ENCODE measurements at places on chromosomes 1 and 21.

DNA sequence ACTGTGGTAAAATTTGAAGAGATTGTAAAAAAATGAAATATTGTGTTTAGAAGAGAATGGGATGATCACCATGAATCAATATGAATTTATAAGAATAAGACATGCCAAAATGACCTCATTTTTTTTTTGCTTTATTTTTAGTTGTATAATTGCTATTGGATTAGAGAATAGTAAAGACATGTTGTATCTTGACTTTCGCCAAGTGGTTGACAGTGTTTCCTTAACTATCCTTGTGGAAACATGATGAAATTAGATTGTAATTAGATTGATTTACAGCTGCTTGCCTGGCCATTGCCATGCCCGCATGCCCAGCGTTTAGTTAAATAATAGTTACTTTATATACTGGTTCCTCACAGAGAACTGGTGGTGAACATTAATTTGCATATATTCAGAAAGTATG lies 154.9 kb downstream of the MAGI3 start:
- DNase-seq = no peak

GRCh38 chr1:36835017-36835695 lies 199.2 kb downstream of the GRIK3 start:
- no peak for DNase-seq

GRCh38 chr1:57881639-57882038 lies 457.8 kb upstream of the DAB1 start:
- DNase-seq = no peak

- no peak for DNase-seq
Measured at GRCh38 chr1:218281285-218281684, 3.8 kb upstream of the RRP15 start.

DNA sequence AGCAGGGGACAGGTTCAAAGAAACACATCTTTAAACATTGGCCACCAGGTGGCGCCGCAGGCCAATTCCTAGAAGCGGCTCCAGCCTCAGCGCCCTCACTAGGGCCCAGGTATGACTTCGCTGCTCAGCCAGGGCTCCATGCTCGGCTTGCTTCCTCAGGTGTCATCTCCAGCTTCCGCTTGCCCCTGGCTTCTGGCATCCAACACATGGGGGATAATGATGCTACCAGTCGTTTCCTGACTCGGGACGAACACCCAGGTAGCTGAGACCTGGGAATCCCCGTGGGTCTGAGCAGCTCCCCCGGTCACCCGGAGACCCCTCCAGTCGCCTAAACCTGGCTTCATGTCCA lies 8.5 kb upstream of the MEX3A start:
- peak; percentile 78 for DNase-seq

- no peak for DNase-seq
Measured at GRCh38 chr1:164914208-164914607, 355.2 kb downstream of the PBX1 start.

DNA sequence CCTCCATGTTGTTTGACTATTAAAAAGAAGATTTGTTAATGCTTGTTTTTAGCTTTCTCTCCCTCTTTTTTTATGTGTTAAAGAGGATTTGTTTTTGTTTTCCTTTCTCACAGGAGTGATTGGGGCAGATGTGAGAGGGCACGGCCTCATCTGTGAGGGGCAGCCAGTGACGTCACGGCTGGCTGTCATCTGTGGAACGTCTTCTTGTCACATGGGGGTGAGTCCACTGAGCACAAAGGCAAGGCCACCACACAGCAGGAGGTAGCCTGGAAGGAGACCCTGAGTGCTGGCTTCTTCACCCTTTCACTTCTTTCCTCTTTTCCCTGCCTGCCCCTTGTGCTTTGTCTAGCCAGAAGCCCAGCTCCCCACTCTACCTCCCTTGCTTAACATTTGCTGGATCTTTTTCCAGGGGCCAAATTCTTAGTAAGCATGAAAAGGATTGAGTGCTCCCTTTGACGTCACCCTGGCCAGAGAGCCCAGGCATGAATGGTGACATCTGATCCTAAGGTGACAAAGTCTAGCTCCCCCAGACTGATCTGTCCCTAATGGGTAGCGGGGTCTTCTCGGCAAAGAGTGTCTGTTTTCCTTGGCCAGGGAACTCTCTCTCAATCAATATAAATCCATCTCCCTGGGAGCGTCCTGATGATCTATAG lies 257.2 kb downstream of the FGGY start:
- no peak for DNase-seq

GRCh38 chr1:219281831-219282230 lies 108.2 kb downstream of the LYPLAL1 start:
- no peak for DNase-seq
